ENCODE measurements at places on chromosomes 3 and 15. TPM values are rescaled to one million over a fixed set of nuclear protein-coding genes. Genes with fewer than 3 reads are reported as not detected.

Gene COL8A1
- 45.4 TPM for total RNA-seq

Gene CIB2
- 1.3 TPM for total RNA-seq

Gene SPSB4
- not detected for total RNA-seq

Gene ACAP2
- total RNA-seq = 81.9 TPM

Gene SLC12A8
- 10.9 TPM for total RNA-seq

Gene PARP15
- 0.87 TPM for total RNA-seq

Gene EPHB1
- total RNA-seq = under 0.01 TPM

Gene IL5RA
- total RNA-seq = not detected

Gene RHOV
- not detected for total RNA-seq

Gene GRAMD1C
- total RNA-seq = 7.1 TPM

Gene ATP10A
- total RNA-seq = 5.8 TPM

Gene PROS1
- 25.2 TPM for total RNA-seq

Gene DCLK3
- not detected for total RNA-seq

Gene LTF
- not detected for total RNA-seq

Gene HGD
- total RNA-seq = 0.29 TPM

Gene LRIG1
- 48.7 TPM for total RNA-seq

Gene RFT1
- total RNA-seq = 10.6 TPM

Gene TUSC7
- total RNA-seq = not detected

Gene CD80
- 0.33 TPM for total RNA-seq

Gene C3orf85
- total RNA-seq = not detected

Gene TF
- total RNA-seq = 0.17 TPM

Gene PRR20G
- total RNA-seq = not detected

Gene CLDN16
- total RNA-seq = not detected

Gene TRIM42
- not detected for total RNA-seq

Gene CASR
- not detected for total RNA-seq

Gene GOLGA6D
- total RNA-seq = not detected

Gene P3H2
- 13.9 TPM for total RNA-seq

Gene PSTPIP1
- 0.17 TPM for total RNA-seq

Gene LDHAL6B
- total RNA-seq = not detected

Gene DYNC1LI1
- 52.8 TPM for total RNA-seq

Gene TGM4
- total RNA-seq = not detected

Gene CKMT1B
- not detected for total RNA-seq

Gene RARB
- total RNA-seq = 15.5 TPM

Gene ADGRG7
- not detected for total RNA-seq

Gene CXCR6
- total RNA-seq = not detected

Gene ECE2
- under 0.01 TPM for total RNA-seq

Gene GOLGA8G
- not detected for total RNA-seq

Gene DNAH12
- under 0.01 TPM for total RNA-seq

Gene GOLGA8M
- 1.2 TPM for total RNA-seq

Gene CLDN11
- 211 TPM for total RNA-seq

Gene TNIK
- total RNA-seq = 22.2 TPM

Gene RASGRP1
- total RNA-seq = under 0.01 TPM

Gene HHLA2
- not detected for total RNA-seq
